HCT116 (cell line): ENCODE measurements at places on chromosomes 7 and 10. TPM values are rescaled to one million over a fixed set of nuclear protein-coding genes. Genes with fewer than 3 reads are reported as not detected.
A peak's percentile ranks its signal among the peaks of the same experiment; 100 is the strongest.

GRCh38 chr10:50335397-50335796, 84.1 kb upstream of the ASAH2 start:
- H3K27me3 ChIP-seq: no peaks in the 10 kb centered on the region
- no peak for DNase-seq
- H3K4me3 ChIP-seq: no peak overlapping the region
- H3K27ac ChIP-seq: no peak overlapping the region
- H3K36me3 ChIP-seq: no peaks in the 10 kb centered on the region

DNA sequence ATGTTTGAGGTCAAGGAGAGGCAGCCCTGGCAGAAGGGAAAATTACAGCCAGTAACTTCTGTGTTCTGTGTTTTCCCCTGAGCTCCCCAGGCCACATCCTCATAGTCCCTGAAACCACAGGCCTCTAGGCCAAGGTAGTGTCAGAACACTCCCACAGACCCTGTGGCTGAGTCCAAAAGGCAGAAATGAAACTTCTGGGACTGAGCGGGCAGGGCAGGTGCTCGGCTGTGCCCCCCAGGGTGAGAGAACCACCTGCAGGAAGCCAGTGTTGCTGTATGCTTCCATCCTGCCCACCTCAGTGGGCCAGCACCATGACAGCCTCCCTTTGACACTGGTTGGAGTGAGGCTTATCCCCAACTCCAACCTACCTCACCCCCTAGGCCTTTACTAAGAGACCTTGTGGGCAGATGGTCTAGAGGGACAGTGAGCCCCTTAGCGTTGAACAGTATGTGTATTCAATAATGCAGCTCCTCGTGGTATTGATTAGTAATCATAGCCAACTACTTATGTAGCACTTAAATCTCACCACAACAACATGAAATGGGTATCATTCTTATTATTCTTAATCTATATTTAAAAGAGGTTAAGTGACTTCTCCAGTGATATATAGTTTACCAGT, 30.3 kb downstream of the PIK3CG start:
- no peaks in the 10 kb centered on the region for H3K27me3 ChIP-seq
- no peaks in the 10 kb centered on the region for H3K36me3 ChIP-seq
- H3K27ac ChIP-seq: no peak overlapping the region
- no peak for DNase-seq
- H3K4me1 ChIP-seq: no peaks in the 10 kb centered on the region
- no peak overlapping the region for H3K4me3 ChIP-seq

GRCh38 chr7:19957664-19958063, 184.2 kb upstream of the TMEM196 start:
- H3K4me3 ChIP-seq: no peak overlapping the region
- no peak for DNase-seq
- peaks cover 23% of the 10 kb centered on the region for H3K4me1 ChIP-seq
- H3K27me3 ChIP-seq: no peaks in the 10 kb centered on the region
- peak overlapping the region; percentile 55; the same call in 1 of the 2 replicates for H3K27ac ChIP-seq
- H3K36me3 ChIP-seq: peaks cover 11% of the 10 kb centered on the region

PRLHR gene
- not detected for total RNA-seq

FAM171A1 gene
- 32.5 TPM for total RNA-seq

DNA sequence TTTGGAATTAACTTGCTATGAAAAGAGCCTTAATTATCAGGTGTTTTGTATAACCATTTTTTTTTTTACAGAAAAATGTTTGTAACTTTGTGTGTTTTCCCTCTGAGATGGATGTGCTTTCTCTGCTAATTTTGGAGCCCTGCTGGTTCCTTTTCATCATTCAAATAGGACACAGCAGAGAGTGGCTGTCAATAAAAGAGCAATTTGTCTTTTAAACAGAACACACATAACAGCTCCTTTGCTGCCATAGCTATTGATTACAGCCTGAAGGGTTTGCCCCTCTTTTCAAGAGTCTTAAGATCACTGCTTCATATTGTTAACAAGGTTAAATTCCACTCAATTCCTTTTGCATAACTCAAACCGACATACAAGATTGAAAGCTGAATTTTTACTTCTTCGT, 187.2 kb upstream of the MBL2 start:
- no peaks in the 10 kb centered on the region for H3K36me3 ChIP-seq
- no peak for DNase-seq
- no peaks in the 10 kb centered on the region for H3K4me1 ChIP-seq
- H3K27ac ChIP-seq: no peak overlapping the region
